ENCODE measurements at places on chromosomes 13 and 19. TPM values are rescaled to one million over a fixed set of nuclear protein-coding genes. Genes with fewer than 3 reads are reported as not detected.

Gene LYL1
- total RNA-seq: not detected

Gene LIM2
- not detected for total RNA-seq

DNA sequence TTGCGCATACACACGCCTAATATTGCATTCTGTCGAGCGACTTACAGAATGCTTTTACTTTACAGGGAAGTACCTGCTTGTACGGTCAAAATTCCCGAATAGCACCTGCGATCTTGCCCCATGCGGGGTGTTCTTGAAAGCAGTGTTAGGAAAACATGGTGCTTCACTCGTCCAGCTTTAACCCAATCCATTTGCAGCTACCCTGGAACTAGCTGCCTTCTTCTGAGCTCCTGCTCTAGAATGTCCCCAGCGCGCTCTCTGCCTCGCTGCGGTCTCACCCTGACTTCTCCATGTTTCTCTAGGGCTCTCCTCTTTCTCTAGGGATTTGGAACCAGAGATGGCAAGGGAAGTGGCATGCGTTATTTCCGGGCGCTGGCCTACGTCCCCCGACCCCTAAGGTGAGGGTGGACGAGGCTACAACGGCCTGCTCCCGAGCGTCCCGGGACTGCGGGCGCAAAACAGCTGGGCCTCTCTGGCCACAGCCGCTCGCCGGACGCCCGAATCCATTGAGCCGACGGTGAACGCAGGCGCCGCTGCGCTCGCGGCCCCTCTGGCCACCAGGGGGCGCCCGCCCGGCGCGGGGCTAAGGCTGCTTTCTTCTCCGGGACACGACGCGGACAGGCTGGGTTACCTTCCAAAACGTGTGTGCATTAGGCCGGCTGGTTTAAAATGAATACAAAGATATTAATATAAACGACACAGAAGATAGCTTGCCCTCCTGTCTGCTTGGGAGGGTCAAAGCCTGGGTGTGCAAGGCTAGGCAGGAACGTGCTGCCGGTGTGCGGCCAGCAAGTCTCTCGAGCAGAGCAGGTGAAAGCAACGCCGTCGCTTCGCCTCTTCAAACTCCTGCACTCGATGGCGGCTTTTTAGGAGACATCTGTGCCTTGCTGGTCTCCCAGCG, 1.8 kb upstream of the SPRY2 start:
- peak; percentile 88 for DNase-seq

DNA sequence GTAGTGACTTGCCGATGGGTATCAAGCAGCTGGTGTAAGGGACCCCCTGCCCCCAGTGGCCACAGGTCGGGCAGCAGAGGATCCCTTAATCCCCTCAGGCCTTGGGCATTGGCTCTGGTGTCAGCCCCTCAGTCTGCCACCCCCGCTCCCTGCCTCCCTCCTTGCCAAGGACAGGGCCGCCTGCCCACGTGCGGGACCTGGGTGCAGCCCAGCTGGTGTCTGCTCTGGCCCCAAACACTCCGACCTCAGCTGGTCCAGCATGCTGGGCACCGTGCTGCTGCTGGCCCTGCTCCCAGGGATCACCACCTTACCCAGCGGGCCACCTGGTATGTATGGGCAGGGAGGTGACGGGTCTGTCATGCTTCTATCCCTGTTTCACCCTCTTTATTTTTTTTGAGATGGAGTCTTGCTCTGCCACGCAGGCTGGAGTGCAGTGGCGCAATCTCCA, at the start of gene TGFBR3L:
Gene TGFBR3L, plus strand, starts transcription at position 233 of the 448 bp plus-strand sequence.
- no peak for DNase-seq

Gene MYH14
- total RNA-seq: not detected

DNA sequence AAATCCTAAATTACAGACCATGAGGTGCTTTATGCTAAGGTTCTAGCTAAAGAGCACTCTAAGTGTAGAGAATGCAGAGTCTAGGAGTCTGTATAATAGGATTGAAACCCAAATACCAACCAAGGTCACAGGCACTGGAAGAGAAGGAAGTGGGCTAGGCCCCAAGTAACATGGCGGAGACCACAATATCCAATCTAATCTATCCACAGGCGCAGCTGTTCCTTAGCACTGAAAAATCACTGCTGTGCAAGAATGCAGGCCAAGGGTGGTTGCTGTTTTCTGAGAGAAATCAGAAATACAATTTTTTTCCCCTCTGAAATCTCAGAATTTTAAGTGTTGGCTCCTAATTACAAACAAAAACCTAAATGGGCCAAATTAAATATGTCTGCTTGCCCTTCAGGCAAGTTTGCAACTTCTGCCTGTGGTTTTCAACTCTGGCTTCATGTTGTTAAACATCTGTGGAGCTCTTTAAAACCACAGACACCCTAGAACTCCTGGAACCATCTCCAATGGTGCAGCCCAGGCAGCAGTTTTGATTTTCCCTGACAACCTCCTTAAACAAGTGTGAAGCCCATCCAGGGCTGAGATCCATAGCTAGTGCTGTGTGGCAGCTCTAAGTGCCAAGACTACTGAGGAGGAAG, 6.1 kb downstream of the RANBP3 start:
- peak; percentile 34 for DNase-seq

GRCh38 chr19:58350001-58350861, 3.1 kb downstream of the A1BG start:
- DNase-seq: no peak

GRCh38 chr19:45324349-45324907, 1.8 kb upstream of the CKM start:
- no peak for DNase-seq

DNA sequence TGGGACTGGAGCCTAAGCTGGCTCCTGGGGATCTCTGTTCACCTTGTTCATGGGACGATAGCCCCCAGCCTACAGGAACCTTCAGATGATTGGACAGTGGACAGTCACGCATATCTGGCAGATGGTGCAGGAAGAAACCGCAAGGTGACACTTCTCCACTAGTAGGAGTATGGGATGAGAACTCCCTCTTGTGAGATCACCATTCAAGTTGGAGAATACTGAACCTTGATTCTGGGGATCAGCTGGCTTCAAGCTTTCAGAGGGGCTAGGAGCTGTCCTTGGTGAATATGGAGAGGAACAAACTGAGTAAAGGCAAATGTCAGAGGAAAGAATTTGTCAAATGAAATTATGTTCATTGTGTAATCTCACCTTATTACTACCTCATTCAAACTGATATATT, 204.5 kb downstream of the PDS5B start:
- DNase-seq: peak; percentile 2

Gene CEBPA
- 0.86 TPM for total RNA-seq

DNA sequence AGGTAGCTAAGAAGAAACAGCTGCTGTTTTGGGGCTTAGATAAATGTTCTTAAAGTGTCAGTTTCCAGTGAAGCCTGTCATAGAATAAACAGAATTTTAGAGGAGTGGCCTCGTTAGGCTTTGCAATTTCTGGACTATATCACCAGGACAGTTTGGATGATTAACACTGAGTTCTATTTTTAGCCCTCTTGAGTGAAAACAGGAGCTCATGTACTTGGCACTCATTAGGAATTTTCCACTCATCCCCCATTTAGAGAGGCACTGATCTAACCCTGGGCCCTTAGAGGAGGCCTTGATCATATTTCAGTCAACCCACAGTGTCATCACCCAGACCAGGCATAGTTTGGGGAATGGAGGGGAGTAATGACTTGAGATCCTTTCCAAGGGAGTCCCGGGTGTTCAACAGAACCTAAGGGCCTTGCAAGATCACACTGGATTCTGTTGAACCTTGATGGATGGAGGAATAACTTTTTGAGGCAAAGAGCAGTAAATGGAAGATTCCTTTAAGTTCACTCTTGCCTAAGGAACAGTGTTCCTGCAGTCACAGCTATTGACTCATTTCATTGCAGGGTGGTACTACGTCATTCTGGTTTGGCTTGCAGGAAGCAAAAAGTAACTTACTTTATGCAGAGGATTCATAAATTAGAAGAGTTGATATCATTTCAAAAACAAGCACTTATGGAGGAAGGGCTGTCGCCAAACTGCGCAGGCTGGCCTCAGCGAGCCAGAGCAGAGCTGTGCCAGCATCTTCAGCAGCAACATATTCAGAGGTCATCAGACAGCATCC, 160.2 kb downstream of the SLC7A1 start:
- peak; percentile 95 for DNase-seq

Gene CEACAM16
- total RNA-seq: 5.0 TPM

DNA sequence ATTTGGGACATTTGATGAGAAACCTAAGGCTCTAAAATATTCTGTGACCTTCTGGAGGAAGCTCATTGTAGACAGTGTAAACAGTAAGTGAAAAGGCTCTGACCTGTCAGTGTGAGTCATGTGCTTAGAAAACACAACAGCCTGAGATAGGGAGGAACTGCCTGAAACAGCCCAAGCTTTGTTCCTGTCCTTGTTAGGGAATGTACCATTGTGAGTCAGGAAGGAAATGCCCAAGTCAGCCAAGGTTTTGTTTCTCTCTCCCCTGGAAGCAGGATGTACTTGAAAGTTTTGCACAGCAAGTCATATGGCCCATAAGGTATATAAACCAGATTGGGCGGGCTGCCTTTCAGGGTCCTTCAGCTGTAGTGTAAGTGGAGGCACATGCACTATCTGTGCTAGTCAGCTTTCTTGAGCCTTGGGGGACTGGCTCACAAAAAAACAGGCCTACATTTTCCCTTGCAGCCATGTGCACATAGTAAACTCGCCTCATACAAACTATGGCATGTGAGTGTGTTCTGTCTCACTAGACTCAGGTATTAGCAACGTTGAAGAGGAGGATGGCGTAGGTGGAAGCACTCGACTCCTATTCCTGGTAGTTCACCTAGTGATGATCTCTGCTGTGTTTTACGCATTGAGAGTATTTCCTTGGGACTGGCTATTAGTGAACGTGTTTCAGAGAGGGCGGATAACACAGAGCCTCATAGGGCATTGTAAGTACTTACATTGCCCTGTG, 141.2 kb upstream of the KLHL1 start:
- no peak for DNase-seq

Measured in myocyte (in vitro differentiated cells).